ENCODE measurements at places on chromosomes 1 and 21.

DNA sequence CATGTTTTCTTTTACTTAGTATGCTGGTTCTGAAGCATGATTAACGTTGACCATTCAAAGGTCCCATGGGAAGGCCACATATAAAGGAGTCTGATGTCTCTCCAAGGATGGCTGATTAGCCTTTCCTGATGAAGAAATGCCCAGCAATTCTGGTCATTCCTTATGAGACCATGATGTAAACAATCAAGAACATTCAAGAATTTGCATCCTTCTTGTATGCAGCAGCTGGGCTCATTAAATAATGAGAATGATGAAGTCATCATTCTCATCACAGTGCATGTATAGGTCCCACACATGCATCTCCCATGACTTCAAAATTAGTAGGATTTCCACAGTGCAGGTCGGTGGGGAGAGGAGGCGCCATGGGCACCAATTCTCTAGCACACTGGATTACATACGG lies 85.4 kb downstream of the APP start:
- no peak for DNase-seq

DNA sequence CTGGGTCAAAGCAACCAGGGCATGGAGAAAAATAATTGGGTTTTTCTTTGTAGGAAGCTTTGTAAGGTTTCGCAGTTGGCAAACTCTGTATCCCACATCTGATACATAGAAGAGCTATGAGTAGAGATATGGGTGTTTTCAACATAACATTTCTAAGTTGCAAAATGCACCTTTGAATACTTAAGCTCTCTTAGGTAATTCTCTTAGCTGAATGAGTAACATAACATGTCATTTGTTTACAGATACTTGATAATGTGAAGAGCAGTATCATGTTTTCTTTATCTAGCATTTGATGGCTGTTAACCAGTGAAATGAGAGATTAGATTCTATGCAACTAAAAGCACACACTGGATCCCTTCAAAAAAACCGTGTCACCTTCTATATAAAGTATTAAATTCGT lies 21.6 kb downstream of the RAVER2 start:
- DNase-seq: no peak

- DNase-seq: no peak
Observed at GRCh38 chr21:43343992-43344886, 82.7 kb downstream of the SIK1 start.

GRCh38 chr1:219990782-219991510 lies 55.4 kb downstream of the EPRS1 start:
- no peak for DNase-seq

DNA sequence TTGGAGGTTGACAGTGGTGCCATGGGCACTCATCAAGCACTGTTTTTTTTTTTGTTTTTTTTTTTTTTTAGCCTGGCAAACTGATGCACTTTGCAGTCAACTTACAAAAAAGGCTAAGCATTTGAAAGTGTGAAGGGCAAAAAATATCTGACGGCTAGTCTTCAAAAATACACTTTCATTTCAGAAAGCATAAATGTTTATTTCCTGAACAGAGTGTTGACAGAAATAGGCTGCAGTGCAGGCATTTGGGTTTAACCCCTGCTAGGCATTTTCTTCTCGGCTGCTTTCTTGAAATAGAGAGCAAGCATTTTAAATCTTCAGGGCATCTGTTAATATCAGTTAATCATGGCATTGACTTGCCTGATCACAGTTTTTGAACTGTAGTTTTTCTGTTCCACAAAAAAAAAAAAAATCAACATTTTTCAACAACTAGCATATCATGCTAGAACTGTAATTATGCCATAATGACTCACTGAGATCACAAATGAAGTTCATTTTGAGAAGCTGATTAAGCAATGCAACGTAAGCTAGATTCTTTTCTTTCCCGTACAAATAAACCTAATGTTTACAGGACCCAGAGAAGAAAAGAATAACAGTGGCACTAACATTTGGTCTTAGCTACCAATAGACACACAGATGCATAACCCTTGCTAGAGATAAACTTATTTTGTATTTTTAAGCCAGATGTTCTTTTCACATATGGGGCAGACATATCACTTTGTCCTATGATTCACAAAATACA lies 100.4 kb upstream of the USH2A start:
- no peak for DNase-seq

- DNase-seq: no peak
Observed at GRCh38 chr1:225156254-225156653, 226.8 kb downstream of the DNAH14 start.

DNA sequence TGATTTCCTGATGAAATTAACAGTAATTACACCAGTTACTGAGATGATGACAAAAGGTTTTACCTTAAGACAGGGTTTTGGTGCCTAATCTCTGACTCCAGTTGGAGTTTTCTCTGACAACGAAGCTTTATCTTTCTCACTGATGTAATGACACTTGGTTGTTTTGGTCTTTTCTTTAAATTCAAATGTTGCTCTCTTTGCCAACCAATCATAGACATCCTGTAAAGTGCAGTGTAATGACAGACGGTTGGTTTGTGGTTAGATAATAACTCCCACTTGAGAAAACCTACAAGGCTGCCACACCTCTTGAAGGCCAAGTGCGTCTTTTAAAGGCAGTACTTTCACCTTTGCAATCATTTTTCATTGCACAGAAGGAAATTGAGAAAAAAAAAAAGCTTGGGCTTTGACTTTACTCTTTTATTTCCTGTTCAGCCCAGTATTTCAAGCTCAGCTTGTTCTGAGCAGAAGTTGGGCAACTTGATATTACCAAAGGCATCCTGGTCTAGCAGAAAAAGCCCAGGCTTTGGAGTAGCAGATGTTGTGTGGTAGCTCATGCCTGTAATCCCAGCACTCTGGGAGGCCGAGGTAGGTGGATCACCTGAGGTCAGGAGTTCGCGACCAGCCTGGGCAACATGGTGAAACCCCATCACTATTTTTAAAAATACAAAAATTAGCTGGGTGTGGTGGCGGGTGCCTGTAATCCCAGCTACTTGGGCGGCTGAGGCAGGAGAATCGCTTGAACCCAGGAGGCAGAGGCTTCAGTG lies 14.9 kb downstream of the PDIK1L start:
- DNase-seq: peak; percentile 34

- no peak for DNase-seq
Observed at GRCh38 chr1:34396042-34396441, 219.3 kb downstream of the C1orf94 start.

DNA sequence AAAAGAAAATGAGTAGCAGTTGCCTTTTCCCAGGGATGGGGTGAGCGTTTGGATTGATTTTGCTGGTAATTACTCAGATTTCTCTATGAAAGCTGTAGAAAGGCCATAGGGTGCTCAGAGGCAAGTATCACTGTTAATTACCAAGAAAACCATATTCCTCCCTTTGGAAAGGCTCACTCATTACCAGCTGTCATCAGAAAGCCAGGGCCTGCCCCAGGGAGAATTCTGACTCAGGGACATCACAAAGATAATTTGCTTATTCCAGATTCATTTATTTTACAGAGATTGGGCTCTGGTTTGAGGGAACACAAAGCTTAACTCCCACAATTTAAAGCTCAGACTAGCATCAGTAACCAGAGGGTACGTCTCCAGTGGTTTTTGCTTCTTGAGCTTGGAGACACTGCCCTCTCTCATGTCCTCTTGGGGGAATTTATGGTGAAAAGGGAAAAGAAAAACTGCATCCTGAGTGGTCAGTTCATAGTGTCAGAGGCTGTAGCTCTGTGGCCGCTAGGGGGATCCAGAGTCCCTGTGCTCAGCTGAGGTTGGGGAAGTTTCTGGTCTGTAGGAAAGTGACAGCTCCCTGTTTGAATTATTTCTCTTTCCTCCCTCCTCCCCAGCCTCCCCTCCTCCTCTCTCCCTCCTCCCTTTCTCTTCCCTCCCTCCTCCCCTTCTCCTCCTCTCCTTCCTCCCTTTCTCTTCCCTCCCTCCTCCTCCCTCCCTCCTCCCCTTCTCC lies 204.3 kb downstream of the KCNJ6 start:
- no peak for DNase-seq

- DNase-seq: no peak
Observed at GRCh38 chr1:226494092-226494609, 54.4 kb upstream of the STUM start.

DNA sequence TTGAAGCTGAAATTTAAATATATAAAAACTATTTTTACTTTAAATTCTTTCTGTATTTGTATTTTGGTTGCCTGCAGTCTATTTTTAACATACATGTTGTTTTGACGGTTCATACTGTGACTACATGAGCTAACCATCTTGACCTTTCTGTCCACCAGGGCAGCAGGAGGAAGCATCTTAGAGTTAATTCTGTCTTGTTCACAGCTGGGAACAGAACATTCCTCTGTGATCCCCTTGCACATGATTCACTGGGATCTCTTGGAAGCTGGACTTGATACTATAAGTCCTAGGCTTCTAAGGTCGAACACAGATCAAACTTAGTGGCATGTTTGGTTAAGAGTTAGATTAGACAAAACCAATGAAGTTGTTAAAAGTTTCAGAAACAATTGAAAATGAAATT lies 99.7 kb downstream of the NFIA start:
- DNase-seq: no peak

Data from activated T-helper 1 cell treated with Interleukin-2 at 50 U/mL for 16 hours (primary cell).